Lower lobe of right lung (tissue), 2 donors: ENCODE measurements at places on chromosomes 3 and 15. TPM values are rescaled to one million over a fixed set of nuclear protein-coding genes. Genes with fewer than 3 reads are reported as not detected.

GOLGA8T gene
- total RNA-seq, result not detected

GOLGA6A gene
- not detected for total RNA-seq

SLC22A14 gene
- total RNA-seq, result not detected

CD96 gene
- total RNA-seq, result 5.6 TPM

PCLAF gene
- total RNA-seq, result 4.5 TPM

ITPR1 gene
- 69.1 TPM for total RNA-seq

OCA2 gene
- total RNA-seq, result 1.2 TPM

SERPINI2 gene
- total RNA-seq, result 2.3 TPM
